Foreskin melanocyte (primary cell): ENCODE measurements at places on chromosomes 3 and 15.

GRCh38 chr3:189144645-189145044 lies 27.1 kb upstream of the TPRG1 start:
- no peak for DNase-seq

DNA sequence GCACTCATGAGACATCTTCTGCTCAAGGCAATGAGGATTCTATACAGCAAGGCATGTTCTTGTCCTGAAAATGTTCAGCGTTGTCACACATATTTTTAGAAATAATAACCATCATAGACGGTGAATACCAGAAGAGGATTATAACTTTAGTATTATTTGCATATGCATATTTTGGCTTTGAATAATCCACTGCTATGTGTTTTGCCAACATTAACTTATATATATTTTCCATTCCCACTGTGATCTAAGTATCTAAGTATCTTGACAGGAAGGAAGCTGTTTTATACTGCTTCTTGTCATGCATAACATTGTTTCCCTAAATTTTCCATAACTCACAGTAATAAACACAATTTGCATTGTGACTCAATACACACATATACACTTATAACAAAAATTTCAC lies 509.5 kb downstream of the TBL1XR1 start:
- no peak for DNase-seq

DNA sequence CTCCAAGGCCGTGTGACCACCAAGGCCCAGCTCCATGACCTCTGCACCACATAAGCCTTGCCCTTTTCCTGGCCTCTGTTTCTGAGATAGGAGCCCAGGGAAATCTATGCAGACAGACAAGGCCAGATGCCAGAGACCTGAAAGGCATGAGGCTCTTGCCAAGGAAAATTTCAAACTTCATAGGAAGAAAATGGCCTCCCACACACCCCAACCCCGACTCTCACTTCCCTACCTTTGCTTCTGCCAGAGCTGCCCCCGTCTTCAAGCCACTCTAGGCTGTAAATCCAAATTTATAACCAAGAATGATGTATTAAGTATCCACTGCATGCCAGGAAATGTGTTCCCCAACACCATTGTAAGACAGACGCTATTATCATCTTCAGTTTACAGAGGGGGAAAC lies 65.5 kb upstream of the HRH1 start:
- DNase-seq = no peak

DNA sequence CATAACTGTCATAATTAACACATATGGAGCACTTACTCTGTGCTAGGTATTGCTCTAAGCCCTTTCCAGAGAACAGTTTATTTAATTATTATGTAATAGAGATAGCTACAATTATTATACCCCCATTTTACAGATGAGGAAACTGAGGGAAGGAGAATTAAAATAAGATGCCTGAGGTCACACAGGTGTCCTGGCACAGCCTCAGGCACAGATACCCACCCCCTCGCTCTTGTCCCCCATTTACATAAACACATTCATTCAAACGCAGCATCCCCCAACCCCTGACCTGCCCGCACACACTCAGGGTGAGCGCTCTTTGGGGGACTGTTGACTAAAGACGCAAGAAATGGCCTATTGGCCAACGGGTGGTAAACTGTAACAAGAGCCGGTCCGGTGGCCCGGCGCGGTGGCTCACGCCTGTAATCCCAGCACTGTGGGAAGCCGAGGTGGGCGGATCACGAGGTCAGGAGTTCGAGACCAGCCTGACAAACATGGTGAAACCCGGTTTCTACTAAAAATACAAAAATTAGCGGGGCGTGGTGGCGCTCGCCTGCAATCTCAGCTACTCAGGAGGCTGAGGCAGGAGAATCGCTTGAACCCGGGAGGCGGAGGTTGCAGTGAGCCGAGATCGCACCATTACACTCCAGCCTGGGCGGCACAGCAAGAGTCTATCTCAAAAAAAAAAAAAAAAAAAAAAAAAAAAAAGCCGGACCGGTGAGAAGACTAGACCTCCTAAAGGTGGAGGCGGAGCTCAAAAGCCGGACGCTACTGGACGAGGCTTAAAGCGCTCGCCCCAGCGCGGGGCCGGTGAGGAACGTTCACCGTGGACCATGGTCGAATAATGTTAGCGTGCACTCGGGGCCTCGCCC lies 1.9 kb upstream of the ISL2 start:
- no peak for DNase-seq

DNA sequence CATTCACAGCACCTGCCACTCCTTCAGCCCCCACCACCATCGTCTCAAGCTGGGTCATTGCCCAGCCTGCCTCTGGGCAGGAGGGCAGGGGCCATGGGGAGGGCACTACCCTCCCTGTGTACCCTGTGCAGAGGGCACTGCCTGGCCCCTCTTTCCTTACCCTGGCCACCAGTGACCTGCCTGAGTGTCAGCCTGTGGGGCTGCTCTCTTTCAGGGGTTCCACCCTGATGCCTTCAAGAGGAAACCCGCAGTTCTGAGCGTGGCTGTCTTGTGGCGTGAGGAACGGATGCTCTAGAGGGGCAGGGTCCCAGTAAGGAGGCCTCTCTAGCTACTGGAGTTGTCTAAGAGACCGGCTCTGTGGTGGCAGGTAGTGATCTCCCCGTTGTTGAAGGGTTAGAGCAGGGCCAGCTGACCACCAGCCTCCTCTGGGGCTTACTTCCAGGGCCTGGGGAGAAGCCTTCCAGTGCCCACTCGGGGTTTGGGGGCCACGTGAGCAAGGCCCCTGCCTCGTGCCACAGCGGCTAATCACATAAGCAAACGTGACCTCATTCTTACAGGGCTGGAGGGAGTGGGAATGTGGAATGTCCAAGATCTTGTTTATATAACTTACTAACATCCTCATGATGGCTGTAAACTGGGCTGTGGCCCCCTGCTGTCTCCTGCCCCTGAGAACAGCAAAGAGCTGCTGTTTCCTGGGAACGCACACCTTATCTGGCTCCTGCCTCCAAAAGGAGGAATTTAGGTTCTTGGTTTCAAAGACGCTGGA lies 31.4 kb upstream of the SEC13 start:
- no peak for DNase-seq

- no peak for DNase-seq
These were observed 50.6 kb downstream of the OXNAD1 start for GRCh38 chr3:16315623-16316022.

DNA sequence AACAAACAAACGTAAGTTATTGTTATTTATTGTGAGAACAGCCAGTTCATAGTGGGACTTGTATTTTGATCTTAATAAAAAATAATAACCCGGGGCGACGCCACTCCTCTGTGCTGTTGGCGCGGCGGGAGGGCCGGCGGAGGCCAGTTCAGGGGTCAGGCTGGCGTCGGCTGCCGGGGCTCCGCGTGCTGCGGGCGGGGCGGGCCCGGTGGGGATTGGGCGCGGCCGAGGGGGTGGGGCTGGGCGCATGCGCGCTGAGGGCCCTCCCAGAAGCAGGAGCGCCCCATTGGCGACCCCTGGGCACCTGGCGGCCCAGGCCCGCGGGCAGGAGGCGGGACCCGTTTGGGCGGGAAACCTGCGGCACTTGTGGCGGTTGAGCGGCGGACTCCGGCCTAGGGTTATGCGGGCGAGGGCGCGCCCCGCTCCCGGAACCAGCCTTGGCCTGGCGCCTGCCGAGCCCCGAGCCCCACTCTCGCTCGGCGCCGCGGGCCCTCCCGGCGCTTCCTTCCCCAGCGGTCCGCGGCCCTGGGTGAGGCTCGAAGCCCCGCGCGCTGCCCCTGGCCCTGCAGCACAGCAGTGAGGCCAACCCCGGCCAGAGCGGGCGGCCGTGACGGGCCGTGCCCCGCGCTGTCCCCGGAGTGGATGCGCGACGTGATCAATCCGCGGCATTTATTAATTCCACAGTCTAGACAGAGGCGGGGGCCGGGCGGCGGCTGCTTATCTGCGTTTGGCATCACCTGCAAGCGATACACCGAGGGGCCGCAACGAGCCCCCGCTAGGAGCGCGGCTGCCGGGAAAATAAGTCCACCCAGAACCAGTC lies 6.0 kb downstream of the ISL2 start:
- DNase-seq = no peak

- DNase-seq = no peak
These were observed 34.9 kb downstream of the RUBCN start for GRCh38 chr3:197701841-197702240.

- no peak for DNase-seq
These were observed 42.9 kb downstream of the RLBP1 start for GRCh38 chr15:89178307-89178977.

- no peak for DNase-seq
These were observed 377.0 kb downstream of the FEZF2 start for GRCh38 chr3:61996366-61996765.

DNA sequence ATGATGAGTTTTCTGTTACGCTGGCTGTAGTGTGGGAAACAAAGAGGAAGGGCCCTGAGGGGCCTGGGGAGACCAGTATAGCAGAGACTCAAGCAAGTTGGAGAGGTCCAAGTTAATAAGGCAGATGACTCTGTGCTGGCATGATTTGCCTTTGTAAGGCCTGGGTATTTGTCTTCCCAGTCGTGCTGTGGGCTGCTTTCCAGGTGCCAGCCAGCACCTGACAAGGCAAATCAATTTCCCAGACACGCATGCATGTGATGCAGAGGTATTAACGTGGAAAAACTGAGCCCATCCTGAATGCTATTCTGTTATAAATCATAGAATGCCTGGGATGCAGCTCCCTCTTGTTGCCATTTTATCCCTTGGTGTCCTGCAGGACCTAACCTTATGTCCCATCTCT lies 175.6 kb downstream of the MFSD1 start:
- DNase-seq = no peak

DNA sequence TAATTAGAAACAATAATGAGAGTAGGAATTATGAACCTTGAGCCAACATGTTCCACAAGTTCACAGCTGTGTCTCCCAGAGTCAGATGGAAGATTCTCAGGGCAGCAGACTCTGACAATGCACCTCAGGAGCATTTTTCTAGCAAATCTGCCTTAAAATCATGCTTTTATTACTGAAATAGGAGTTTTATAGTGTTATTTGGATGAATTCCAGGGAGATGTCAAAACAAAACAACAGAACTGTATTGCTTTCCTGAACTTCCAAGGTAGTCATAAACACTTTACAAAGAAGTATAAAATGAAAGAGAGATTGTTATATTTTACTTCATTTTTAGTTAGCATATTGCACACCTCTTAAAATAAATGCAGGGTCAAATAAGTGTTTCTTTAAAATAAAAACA lies 77.0 kb downstream of the P3H2 start:
- no peak for DNase-seq

GRCh38 chr3:46062679-46063078 lies 35.4 kb upstream of the XCR1 start:
- no peak for DNase-seq

DNA sequence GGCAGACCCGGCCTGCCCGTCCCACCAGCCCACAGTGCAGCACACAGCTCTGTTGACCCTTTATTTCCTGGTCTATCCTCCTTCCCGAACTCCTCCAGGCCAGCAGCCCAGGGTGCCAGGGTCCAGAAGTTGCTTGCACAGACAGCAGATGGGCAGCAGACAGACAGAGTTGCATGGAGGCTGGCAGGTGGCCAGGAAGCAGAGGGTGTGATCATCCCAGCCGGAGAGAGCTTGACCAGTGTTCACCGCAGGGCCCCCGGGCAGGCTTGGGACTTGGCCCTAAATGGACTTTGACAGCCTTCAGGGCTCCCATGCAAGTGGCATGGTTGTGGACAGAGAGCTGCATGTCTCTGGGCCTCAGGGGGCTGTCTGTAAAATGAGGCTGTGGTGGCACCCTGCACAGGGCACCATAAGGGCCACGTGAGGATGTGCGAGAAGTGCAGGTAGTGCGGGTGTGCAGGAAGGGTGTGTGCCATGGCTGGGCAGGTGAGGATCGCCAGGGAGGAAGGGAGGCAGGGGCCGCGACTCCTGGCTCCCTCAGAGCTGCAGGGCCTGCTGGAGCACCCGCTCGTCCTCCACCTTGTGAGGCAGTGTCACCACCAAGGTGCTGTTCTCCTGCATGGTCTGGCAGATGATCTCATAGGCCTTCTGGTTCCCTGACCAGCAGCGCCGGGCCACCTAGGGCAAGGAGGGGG lies 6.3 kb upstream of the ZXDC start:
- DNase-seq = no peak

DNA sequence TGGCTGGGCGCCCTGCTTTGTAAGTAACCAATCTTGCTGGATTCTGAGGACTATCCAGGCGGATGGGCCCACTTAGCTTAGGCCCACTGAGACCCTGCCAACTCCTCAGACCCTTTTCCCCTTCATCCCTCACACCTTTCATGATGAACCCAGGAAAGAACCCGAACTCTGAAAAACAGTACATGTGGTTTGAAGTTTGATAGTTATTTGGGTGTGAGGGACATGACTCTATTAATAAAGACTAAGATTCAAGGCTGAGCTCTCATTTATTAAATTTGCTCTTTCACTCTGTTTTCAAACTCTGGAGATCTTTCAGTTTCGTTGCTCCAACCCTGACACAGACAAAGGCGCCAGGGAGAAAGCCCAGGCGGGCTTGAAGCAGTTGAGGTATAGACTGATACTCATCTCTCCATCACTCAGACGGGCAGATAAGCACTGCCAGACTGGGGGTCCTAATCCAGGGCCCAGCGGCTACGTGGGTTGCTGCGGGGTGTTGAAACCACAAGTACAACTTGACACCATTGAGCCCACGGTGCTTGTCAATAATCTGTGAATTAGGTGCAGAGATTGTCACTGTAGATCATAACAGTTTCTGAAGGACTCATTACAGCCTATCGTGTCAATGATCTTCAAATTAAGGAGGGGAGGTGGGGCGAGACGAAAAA lies 7.2 kb upstream of the SOX2 start:
- no peak for DNase-seq

- DNase-seq = no peak
These were observed 412.9 kb downstream of the TIGIT start for GRCh38 chr3:114706591-114707232.
